Activated CD4-positive, alpha-beta memory T cell treated with anti-CD3 and anti-CD28 coated beads, Interleukin-2, amount 10 ng/mL, durations not matched to agents 7 days and 5 days (primary cell): ENCODE measurements at places on chromosomes 5 and 9.
A peak's percentile ranks its signal among the peaks of the same experiment; 100 is the strongest.

GRCh38 chr5:108810717-108811116 is 63.0 kb downstream of the FER start:
- DNase-seq = no peak

DNA sequence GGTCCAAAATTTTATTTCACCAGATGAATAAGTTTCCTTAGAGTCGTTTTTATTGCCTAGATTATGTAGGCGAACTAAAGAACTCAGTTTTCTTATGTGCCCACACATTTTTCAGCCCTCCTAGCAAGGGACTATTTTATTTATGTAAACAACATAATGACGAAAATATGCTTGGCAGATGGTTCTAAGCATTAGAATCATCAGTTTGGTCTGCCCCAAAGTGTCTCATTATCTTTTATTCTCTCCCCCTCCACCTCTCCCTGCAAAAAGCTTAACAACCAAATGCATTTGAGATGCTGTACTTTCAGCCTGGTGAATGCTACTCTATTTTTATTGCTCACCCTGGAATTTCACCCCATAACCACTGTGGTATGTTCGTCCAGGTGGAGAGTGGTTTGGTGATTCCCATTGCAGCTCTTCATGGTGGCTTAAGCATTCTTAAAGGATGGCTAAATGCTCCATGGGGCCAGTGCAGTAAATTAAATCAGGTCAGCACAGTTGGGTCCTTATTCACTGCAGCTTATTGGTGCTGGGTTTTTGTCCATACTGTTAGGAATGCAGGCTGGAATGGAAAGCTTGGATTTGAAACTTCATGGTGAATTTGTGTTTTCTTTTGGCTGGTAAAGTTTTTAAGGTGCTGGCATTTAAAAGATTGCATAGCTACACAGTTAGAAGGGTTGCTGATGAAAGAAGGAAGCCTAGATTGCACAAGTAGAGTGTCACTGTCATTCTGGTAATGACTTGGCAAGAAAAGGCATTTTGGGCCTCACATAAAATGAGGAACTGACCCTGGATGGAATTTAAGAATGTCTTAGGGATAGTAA is 39.2 kb downstream of the TLE4 start:
- no peak for DNase-seq

GRCh38 chr9:101702257-101702656 is 36.2 kb downstream of the GRIN3A start:
- no peak for DNase-seq

- DNase-seq = no peak
Measured at GRCh38 chr9:6681957-6682501, 36.5 kb upstream of the GLDC start.

GRCh38 chr9:2966565-2967300 is 122.8 kb upstream of the PUM3 start:
- no peak for DNase-seq

GRCh38 chr5:41834506-41834905 is 35.7 kb downstream of the OXCT1 start:
- DNase-seq = no peak

- no peak for DNase-seq
Measured at GRCh38 chr9:86009133-86009532, 68.2 kb downstream of the NAA35 start.

DNA sequence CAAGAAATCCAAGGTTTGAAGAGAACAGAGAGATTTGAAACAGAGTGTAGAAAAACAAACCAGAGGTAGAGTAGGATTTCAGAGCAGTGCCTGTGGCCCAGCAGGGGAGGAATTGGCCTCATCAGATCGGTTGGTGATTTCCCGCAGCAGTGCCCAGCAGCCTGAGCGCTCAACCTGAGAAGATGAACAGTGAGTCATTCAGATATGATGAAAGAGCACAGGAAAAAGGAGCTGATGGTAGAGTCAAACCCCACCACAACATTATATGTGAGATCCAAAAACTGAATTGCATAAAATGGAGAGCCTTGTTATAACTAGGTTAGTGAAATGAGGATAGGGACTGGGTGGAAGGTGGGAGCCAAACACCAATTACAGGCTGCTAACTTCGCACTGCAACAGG is 248.9 kb downstream of the PIK3R1 start:
- peak; percentile 60 for DNase-seq

GRCh38 chr9:21350787-21351186 is at the start of gene IFNA6:
TSS of gene IFNA6 (minus strand) at chr9:21350887. CDS start at chr9:21350887, 0 bp downstream.
- no peak for DNase-seq

DNA sequence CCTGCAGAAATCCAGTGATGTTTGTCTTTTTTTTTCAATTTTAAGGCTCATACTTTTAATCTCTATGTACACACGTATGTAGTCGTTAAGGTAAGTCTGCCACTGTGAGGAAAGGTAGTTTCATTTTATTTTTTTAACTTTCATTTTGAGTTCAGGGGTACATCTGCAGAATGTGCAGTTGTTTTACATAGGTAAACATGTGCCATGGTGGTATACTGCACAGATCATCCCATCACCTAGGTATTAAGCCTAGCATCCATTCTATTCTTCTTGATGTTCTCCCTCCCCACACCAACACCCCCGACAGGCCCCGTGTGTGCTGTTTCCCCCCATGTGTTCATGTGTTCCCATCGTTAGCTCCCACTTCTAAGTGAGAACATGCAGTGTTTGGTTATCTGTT is 19.7 kb downstream of the MUSK start:
- DNase-seq = no peak

- DNase-seq = no peak
Measured at GRCh38 chr5:157387041-157387563, 72.9 kb upstream of the NIPAL4 start.

DNA sequence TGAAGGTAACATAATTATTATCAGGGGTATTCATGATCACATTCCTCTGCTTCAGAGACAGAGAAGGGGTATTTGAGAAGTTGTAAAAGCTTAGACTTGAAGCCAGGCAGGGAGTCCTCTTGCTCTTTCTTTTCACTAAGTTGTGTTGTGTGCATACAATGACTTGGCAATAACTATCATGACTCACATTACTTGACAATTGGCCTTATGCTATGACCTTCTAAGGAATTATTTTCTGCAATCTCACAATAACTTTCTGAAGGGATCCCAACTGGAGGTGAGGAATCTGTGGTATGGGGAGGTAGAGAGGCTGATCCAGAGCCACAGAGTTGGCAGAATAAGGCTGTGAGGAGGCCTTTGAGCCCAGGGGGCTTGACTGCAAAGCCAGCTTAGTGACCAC is 622.3 kb downstream of the MTRR start:
- no peak for DNase-seq

- DNase-seq = no peak
Measured at GRCh38 chr5:112064271-112064701, 307.3 kb upstream of the NREP start.

DNA sequence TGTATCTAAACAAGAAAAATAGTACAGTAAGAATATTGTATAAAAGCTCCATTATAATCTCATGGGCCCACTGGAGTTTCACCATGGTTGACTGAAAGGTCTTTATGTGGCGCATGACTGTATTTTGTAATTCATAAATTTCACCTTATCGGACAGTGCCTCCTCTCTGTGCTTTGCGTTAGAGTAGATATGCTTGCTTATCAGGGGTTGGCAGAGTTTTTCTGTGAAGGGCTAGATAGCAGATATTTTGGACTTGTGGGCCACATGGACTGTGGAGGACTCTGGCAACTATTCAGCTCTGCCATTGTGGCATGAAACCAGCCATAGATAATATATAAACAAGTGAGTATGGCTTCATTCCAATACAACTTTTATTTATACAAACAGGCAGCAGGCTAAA is 23.2 kb downstream of the GAPVD1 start:
- no peak for DNase-seq

DNA sequence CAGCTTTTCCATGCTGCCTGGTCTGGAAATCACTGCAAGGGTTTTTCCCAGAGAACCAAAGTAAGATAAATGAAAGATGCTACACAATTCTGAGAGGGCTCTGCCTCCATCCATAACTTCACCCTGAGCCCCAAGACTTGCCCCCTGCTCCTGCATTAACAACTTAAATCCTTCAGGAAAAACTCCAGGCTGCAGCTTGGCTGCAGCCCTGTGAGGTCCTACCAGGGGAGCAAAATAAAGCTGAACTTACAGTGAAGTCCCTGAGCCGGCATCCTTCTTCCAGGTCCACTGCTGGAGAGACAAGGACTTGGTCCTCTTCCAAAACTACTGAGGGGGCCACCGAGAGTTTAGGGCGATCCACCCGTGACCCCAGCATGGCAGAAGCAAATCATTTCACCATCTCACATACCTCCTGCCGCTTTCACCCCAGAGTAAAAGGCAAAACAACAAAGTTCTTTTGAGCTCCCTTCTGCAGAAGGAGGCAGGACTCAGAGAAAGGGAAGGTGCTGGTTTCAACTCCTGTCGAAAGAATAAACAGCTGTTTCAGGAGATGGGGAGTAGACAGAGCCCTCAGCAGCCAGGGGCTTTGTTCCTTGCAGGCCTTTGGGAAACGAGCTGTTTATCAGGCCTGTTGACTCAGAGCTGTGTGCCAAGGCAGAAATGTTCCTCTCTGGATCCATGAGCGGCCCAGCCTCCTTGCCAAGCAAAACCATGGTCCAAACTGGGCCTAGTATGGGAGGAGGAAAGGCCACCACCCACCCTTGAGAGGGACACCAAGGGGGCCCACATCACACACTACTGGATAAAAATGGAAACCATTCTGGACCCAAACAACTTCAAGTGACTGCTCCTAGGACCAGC is 20.6 kb downstream of the GGTA1 start:
- DNase-seq = no peak

- DNase-seq = peak; percentile 21
Measured at GRCh38 chr5:135372654-135373381, 26.2 kb downstream of the MACROH2A1 start.

DNA sequence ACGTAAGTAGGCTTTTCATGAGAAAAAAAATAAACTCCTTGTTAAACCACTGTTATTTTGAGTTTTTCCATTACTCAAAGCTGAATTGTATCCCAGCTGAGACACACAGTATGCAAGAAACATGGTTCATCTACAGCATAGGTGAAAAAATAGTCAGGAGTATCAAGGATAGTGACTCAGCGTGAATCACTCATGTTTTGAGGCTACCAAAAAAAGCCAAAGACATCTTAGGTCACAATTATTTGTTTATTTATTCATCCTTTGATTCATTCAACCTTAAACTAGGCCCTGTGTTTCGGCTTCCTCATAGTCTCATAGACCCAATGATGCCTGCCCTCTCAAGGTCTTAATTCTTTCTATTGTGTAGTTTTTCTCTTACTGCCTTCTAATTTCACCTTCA is 32.9 kb upstream of the STX17 start:
- no peak for DNase-seq

- DNase-seq = no peak
Measured at GRCh38 chr9:96343515-96344360, 39.8 kb downstream of the SLC35D2 start.

DNA sequence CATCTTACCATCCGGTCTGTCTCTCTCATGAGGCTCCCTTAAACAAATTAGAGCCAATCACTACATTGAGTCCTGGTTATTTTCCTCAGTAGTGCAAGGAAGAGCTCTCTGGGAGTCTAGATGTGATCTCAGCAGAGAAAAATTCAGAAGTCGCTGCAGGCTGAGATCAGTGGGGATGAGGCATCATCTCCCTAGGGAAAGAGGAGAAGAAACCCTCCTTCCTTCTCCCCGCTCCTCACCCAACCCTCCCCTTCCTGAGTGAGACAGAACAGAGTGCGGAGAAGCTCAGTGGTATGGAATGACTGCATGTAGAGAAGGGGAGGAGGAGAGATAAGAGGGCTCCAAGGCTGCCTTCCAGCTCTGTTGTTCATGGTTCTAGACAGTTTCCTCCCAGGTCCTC is 80.5 kb downstream of the PAPPA start:
- no peak for DNase-seq

DNA sequence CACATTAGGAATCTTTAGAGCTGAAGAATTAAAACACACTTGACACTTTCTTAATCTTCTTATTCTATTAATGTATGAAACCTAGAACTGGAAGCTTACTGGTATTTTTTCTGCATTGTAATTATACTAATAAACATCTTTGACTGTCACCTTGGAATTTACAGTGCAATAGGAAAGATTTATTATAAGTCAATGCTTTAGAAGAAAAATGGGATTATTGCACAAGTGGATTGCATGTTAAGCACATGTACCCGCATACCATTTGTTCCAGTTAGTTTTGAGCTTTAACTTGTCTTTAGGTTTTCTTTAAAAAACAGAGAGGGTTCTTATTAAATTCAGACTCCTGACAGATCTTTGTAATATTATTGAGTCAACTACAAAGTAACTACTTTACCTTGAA is 278.5 kb downstream of the CCDC171 start:
- DNase-seq = no peak

DNA sequence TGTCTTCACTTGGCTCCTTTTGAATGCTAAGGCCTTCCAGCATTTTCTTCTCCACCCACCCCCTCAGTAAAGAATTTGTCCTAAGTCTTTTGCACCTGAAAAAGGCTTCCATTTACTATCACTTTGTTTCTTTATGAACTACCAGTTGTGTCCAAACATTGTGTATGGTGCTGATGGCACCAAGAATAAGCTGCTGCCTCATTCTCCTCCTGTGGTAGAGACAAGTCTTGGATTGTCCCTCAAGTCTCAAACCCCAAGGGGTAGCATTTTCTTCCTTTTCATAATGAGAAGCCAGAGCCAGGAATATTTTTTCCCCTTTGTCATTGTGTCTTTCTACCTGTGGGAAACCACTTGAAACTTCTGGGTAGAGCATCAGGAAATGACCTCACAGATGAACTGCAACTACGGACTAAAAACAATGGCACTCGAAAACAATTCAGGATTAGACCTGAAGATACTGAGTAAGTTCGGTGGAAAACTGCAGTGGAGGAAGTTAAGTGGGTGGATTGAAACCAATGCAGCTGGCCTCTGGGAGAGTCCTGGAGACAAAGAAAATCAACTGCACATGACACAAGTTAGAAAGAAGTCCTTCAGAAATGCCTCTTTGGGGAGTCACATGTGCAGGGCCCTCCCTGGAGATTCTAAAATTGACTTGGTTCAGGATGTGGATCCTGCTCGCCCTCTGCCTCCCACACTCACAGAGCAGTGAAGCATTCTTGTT is 80.5 kb downstream of the SH3RF2 start:
- DNase-seq = no peak

GRCh38 chr5:143154510-143155370 is 248.7 kb downstream of the NR3C1 start:
- DNase-seq = no peak

DNA sequence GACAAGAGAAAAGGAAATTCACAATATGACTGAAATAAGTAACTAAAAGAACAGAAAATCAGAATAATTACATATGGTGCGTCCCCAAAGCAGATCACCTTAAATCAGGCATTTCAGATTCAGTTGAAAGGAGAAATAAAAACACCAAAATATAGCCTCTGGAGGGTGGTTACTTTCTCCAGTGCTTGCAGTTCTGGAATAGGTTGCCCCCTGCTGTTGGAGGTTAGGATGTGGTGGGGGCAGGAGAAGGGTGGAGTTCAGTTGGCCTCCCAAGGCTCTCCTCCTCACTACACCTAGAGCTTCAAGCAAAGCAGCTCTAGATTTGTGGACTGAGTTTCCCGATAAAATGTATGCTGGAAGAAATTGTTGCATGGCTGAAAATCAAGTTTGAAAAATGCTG is 338.2 kb upstream of the TLE4 start:
- no peak for DNase-seq

DNA sequence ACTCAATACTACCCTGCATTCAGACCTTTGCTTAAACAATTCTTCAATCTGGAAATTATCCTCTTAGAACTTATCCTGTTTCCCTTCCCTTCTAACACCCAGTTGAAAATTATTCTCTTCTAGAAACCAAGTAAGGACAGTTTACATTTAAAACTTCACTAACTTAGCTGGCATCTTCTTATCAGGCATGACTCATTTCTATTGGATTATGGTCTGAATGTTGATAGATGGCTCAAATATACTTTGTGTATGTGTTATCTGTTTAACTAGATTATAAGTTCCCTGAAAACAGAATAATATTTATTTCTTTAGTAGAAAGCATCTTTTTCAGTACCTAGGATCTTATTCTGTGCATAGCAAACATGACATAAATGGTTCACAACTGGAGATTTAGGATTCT is 161.9 kb downstream of the PPP2R2B start:
- no peak for DNase-seq
